ENCODE measurements at places on chromosomes 6 and 20.

DNA sequence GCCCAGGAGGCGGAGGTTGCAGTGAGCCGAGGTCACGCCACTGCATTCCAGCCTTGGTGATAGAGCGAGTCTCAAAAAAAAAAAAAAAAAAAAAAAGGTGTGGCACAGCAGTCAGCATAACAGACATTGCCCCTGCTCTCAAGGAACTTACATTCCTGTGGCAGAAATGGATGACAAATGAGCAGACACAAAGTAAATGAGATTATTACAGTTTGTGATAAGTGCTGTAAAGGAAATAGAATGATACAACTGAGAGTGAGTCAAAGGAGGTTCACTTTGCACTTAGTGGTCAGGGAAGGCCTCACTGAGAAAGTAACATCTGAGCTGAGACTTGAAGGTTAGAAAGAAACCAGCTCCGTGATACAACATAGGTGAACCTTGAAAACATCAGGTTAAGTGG lies 36.4 kb downstream of the CEP250 start:
- no peak for DNase-seq

DNA sequence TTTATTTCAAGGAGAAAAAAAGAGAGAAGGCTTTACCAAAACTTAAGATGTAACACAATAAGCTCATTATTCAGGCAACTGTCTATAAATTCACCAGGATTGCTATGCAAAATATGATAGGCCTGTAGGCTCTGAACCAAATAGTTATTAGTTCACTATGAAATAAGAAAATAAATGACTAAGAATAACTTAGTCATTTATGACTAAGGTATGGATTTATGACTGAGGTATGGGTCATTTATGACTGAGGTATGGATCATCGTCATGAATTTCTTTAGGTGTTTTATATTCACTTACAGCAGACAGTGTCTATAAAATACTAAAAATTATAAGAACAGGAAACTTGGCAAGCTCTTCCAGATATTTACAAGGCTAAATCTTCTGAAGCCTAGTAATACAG lies 52.1 kb upstream of the SNX9 start:
- DNase-seq: no peak

DNA sequence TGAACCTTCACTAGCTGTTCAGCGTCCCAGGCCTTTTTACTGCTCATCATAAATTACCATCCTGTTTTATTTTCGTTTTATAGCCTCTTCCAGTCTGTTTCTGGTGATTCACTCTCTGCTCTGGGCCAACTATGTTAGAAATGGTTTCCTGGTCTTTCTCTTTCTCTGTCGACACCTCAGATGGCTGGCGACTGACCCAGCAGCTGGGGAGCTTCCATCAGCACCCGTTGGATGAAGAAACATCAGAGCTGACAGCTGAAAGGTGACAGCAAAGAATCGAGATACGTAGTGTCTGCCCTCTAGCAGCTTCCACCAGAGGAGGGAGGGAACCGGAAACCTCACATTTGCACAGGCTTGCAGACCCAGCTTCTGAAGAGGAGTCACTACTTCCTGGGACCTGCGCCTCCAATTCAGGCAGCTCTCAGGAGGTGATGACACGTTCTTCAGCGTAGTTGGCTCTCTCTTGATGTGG lies 82.9 kb upstream of the MLN start:
- no peak for DNase-seq

- no peak for DNase-seq
Measured at GRCh38 chr6:104608101-104608500, 251.6 kb downstream of the HACE1 start.

All from neuronal stem cell (in vitro differentiated cells).